ENCODE measurements at places on chromosomes 7 and 10. TPM values are rescaled to one million over a fixed set of nuclear protein-coding genes. Genes with fewer than 3 reads are reported as not detected.

Gene PYROXD2
- 11.3 TPM for total RNA-seq

Gene SPDYE2B
- not detected for total RNA-seq

Gene ALOX5
- under 0.01 TPM for total RNA-seq

Gene ZPBP
- not detected for total RNA-seq

Gene TBXAS1
- total RNA-seq: 2.1 TPM

Gene CYP17A1
- not detected for total RNA-seq

Gene LRGUK
- 0.09 TPM for total RNA-seq

Gene SAMD9
- total RNA-seq: 15.6 TPM

Gene COMTD1
- 7.0 TPM for total RNA-seq

Gene DGKI
- total RNA-seq: 1.9 TPM

Gene CHRM2
- total RNA-seq: 3.0 TPM

Gene MMD2
- total RNA-seq: not detected

Gene ADCY1
- 3.2 TPM for total RNA-seq

Gene SPOCK2
- 2.0 TPM for total RNA-seq

Gene COL17A1
- total RNA-seq: 0.94 TPM

Gene CAV1
- 273 TPM for total RNA-seq

Measured in bronchial smooth muscle cell (primary cell).